ENCODE measurements at places on chromosomes 7 and 10.

DNA sequence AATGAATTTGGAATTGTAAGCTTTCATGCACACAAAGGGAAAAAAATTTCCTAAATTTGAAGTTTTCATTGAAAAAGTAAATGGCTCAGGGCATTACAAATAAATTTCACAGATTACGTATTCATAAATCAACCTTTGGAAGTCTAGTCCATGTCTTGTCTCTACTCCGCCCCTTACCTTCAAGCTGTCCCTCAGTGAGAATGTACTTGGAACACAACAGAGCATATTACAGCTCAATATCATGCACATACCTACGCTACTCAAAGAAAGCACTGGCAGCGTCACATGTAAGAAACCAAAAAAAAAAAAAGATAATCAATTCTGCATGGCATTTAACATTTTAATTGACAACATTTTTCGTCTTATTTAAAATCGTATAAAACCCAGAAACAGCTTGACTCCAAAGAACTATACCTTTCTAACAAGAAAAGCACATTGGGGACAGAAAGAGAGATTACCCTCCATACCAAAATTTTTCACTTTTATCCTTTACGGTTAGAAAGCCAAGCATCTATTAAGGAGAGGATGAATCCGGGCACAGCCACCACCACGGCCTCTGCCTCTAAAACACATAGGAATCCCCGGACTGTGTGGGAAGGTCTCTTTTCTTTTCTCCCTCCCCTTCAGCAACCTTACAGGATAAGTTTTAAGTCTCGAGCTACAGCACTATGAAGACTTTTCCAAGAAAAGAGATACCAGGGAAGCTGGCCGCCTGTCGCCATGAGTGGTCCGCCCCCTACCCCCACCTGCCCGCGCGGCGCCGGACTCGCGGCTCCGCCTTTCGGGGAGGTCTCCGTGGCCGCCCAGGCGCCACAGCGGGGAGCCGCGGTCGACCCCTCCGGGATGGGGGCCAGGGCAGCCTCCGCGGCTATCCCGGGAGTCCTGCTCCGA lies 1.1 kb downstream of the JMJD1C start:
- DNase-seq = no peak

- DNase-seq = no peak
These were observed 164.8 kb upstream of the CDK1 start for GRCh38 chr10:60613434-60613833.

GRCh38 chr10:92847202-92847864 lies 987 bp upstream of the EXOC6 start:
- no peak for DNase-seq

DNA sequence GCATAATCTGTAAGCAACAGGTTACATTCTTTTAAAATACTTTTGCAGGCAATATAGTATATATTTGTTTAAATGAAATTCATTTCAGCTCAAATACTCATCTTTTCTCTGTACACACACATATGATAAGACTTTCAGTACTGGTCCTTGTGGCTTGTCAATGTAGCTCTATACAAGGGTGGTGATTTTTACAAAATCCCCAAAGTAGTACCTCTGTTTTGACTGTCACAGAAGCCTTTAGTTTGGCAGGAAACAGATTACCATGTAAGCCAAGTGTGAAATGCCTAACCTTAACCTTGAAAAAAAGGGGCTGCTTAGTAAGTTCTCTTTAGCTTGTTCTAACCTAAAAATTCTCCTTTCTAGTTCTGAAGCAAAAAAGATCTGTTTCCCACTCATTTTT lies 87.9 kb downstream of the KCND2 start:
- DNase-seq = no peak

DNA sequence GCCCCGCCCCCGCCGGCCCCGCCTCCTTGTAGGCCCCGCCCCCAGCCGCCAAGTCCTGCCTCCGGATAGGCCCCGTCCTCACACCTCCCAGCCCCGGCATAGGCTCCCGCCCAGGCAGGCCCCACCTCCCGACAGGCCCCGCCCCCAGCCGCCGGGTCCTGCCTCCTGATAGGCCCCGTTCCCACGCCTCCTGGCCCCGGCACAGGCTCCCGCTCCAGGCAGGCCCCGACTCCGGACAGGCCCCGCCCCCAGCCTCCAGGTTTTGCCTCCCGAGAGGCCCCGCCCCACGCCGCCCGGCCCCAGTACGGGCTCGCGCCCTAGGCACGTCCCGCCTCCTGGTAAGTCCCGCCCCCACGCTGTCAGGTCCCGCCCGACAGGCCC lies 232 bp upstream of the MICALL2 start:
- DNase-seq = peak; percentile 98

- DNase-seq = no peak
These were observed 116.7 kb downstream of the TNS3 start for GRCh38 chr7:47465191-47465590.

- no peak for DNase-seq
These were observed 66.6 kb upstream of the CPXM2 start for GRCh38 chr10:123958241-123958640.

GRCh38 chr7:152137476-152138025 lies 112.1 kb downstream of the GALNT11 start:
- DNase-seq = no peak

- DNase-seq = no peak
These were observed 3.5 kb downstream of the NRCAM start for GRCh38 chr7:108452707-108453106.

GRCh38 chr10:12909836-12910185 lies 91.7 kb downstream of the CCDC3 start:
- DNase-seq = no peak

- DNase-seq = no peak
These were observed 253.1 kb upstream of the NEBL start for GRCh38 chr10:21150166-21150565.

DNA sequence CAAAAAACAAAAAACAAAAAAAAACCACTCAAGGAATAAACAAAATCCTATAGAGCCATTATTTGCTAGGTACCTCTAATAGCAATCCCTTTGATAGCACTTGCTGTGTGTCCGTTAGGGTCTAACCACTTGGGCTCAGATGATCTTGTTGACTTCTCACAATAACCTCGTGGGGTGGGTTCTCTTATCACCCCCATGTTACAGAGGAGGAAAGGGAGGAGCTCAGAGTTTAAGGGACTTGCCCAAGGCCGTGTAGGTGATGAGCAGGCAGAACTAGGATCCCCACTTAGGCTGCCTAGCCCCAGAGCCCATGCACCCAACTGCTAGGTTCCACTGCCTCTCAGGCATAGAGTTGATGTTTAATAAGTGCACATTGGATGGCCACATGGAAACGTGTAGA lies 131.1 kb downstream of the CAMK1D start:
- DNase-seq = no peak

DNA sequence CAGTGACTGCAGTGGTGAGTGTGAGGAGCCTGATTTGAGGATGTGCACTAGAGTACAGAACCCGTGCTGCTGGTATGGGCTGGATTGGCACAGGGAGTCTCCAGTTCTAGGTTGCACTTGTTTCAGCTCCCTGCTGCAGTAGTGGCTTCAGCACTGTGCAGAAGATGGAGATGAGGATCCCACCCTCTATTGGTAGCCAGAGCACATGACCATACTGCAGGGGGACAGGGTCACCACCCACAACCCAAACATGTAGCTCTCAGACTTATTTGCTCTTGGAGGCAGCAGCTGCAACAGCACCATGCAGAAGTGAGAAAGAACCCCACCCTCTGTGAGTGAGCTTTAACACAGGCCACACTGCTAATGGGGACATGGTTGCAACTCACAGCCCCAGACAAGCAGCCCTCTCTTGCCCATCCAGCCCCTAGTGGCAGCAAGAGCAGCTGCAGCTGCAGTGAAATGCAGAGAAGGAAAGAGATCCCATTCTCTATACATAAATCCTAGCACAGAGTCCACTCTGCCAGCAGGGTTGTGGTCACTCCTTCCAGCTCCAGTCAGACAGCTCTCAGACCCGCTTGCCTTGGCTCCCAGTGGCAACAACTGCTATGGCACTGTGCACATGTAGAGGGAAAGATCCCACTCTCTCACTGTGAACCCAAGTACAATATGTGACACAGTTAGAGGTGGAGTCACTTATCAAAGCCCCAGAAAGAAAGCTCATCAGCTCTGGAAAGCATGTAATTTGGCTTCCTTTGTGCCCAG lies 51.4 kb upstream of the SCIN start:
- no peak for DNase-seq

- no peak for DNase-seq
These were observed 92.9 kb upstream of the STK17A start for GRCh38 chr7:43490016-43490415.

GRCh38 chr10:66747451-66747850 lies 178.4 kb upstream of the LRRTM3 start:
- no peak for DNase-seq

GRCh38 chr10:78335691-78336401 lies 302.2 kb downstream of the RPS24 start:
- no peak for DNase-seq

- DNase-seq = no peak
These were observed 744.0 kb downstream of the PHTF2 start for GRCh38 chr7:78542541-78542940.

GRCh38 chr7:137920637-137921399 lies 74.0 kb upstream of the DGKI start:
- DNase-seq = no peak

DNA sequence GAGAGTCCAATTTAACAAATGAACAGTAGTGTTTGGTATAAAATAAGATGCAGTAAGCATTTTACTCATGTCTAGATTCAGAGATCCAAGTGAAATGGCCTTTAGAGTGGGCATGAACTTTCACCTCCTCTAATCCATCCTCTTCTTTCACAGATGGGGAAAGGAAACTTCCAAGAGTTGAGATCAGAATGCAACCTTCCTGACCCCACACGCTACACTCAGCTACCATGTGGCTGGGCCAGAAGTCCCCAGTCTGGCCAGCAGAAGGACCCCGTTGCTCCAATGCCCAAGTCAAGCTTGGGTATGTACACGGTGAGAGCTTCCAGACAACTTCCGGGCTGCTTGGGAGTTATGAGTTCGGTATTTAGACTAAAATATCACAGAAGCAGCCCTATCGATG lies 228.0 kb downstream of the ELMO1 start:
- DNase-seq = no peak

- no peak for DNase-seq
These were observed 179.3 kb downstream of the XPNPEP1 start for GRCh38 chr10:109744020-109744419.

DNA sequence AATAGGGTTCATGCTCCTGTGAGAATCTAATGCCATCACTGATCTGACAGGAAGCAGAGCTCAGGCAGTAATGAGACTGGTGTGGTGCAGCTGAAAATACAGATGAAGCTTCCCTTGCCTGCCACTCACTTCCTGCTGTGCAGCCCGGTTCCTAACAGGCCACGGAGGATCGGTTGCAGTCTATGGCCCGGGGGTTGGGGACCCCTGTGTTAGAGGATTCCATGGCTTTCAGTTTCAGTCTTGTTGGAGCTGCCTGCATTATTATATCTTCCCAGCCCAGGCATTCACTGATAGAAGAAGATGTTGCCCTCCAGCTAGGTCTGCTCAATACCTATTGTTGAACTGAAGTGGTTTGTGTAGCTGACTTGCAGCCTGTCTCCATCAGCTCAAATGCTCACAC lies 1298.8 kb downstream of the TYW1 start:
- DNase-seq = no peak

GRCh38 chr10:47453141-47454007 lies 30.5 kb downstream of the ANXA8 start:
- DNase-seq = no peak

DNA sequence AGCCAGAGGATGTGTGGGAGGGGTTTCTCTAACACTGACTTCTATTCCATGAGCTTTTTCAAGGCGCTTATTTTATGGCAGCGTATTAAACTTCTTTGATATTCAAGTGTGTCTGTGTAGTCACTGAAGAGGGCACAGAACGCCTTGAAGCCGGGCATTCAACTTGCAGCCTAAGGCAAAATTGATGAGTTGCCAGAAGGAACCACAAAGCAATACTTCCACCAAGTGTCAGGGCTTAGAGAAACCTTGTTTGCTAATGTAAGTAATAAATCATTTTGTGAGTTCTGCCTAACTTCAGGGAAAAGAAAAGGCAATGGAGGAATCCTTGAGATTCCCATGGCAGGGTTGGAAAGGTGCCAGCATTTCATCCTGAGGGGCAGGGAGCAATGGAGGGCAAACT lies 163.8 kb downstream of the LCOR start:
- no peak for DNase-seq

- no peak for DNase-seq
These were observed 90.9 kb downstream of the DIP2C start for GRCh38 chr10:598415-599170.

DNA sequence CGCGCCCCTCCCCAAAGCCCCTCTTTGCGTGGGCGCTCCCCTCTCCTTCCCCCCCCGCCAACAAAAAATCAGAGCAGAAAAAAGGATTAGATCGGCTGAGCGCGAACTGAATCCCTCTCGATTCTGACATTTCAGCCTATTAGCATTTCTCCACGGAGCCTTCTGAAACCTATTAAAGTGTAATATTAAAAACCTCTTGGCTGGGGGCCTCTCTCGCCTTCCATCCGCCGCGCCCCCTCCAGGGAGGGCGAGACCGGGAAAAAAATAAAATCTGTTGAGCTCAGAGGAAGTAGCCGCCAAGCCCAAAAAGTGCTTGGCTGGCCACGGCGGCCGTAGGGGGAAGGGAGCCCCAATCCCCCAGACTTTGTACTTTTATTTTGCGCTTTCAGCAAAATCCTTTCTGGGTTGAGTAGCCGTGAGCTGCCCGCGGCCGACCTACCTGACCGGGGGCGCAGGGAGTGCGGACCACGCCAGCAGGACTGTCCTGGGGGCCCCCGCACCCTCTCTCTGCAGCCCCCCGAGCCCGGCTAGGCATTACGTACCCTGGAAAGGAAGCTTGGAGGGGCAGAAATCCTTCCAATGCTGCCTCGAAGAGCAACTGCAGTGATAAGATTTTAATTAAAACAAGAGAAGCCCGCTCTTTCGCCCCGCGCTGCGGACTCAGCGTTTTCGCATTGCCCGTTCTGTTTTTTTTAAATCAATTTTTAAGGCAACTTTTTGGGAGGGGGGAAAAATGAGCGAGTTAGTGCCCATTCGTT lies 1.3 kb upstream of the TNRC18 start:
- no peak for DNase-seq

GRCh38 chr7:132499487-132499886 lies 76.8 kb downstream of the PLXNA4 start:
- no peak for DNase-seq

GRCh38 chr7:154767142-154767541 lies 235.8 kb downstream of the PAXIP1 start:
- no peak for DNase-seq

GRCh38 chr7:142477079-142477651 lies 219.3 kb upstream of the PRSS58 start:
- no peak for DNase-seq

DNA sequence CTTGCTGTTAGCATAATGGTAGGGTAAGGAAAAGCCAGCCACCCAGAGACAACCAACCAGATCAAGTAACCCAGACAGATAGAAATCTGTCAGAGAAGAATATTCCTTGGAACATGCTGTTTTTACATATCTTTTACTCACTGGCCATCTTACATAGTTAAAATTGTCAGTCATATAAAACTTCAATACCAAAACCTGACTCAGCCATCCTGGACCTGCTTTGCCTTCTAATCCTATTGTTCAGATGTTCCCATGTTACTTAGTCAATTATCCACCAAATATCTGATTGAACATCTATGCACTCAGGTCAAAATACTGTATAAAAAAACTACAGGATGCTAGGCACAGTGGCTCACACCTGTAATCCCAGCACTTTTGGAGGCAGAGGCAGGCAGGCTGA lies 466.5 kb upstream of the NRP1 start:
- no peak for DNase-seq

Measured in stimulated activated CD4-positive, alpha-beta T cell treated with anti-CD3 and anti-CD28 coated beads, TNF-alpha, amount 100 ng/mL, for 4 hours (primary cell).